ENCODE measurements at places on chromosomes 3 and 15. TPM values are rescaled to one million over a fixed set of nuclear protein-coding genes. Genes with fewer than 3 reads are reported as not detected.
A peak's percentile ranks its signal among the peaks of the same experiment; 100 is the strongest.

DNA sequence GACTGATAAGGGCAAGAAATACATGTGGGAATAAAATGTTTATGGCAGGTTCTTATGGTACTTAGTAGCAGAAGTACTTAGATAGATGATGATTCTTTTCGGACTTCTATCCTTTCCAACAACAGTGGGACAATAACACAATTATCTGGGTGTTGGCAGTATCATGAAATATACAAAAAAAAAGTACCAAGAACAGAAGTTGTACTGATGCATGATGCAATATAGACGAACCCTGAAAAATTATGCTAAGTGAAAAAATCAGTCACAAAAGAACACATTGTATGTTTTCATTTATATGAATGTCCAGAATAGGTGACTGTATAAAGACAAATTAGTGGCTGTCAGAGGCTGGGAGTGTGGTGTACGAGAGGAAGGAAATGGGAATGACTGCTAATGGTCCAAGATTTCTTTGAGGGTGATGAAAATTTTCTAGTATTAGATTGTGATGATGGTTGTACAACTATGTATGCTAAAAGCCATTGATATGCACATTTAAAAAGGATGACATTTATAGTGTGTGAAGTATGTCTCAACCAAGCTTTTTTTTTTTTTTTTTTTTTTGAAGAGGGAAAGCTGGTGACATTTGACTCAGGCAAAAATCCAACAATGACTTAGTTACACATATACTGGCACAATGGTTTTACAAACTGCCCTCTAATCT, 20.0 kb downstream of the PDE12 start:
- no peak overlapping the region for H3K27ac ChIP-seq
- DNase-seq, result no peak
- H3K4me1 ChIP-seq, result peaks cover 34% of the 10 kb centered on the region
- H3K4me3 ChIP-seq, result no peak overlapping the region
- no peaks in the 10 kb centered on the region for H3K27me3 ChIP-seq

DNA sequence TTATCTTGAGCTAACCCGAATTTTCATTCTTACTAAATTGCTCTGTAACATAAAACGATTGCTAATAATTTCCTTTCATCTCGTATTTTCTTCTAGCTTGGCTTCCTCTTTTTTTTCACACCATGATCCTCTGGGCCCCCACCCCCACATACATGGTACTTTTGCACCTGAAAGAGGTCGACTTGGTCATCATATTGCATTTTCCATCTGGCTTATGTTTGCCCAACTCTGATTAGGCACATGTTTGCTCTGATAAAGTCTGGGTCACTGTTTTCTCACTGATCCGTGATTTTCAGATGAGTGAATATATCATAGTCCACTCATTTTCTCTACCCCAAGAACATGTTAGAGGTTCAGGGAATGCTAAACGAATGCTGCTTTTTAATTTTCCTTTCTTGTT, 49.5 kb downstream of the ARRDC4 start:
- no peak overlapping the region for H3K27ac ChIP-seq
- DNase-seq, result no peak
- H3K36me3 ChIP-seq, result no peaks in the 10 kb centered on the region
- no peaks in the 10 kb centered on the region for H3K27me3 ChIP-seq

GRCh38 chr15:53448232-53449015, 311.0 kb downstream of the WDR72 start:
- H3K36me3 ChIP-seq, result no peaks in the 10 kb centered on the region
- no peaks in the 10 kb centered on the region for H3K4me1 ChIP-seq
- H3K27ac ChIP-seq, result no peak overlapping the region
- H3K27me3 ChIP-seq, result no peaks in the 10 kb centered on the region

DNA sequence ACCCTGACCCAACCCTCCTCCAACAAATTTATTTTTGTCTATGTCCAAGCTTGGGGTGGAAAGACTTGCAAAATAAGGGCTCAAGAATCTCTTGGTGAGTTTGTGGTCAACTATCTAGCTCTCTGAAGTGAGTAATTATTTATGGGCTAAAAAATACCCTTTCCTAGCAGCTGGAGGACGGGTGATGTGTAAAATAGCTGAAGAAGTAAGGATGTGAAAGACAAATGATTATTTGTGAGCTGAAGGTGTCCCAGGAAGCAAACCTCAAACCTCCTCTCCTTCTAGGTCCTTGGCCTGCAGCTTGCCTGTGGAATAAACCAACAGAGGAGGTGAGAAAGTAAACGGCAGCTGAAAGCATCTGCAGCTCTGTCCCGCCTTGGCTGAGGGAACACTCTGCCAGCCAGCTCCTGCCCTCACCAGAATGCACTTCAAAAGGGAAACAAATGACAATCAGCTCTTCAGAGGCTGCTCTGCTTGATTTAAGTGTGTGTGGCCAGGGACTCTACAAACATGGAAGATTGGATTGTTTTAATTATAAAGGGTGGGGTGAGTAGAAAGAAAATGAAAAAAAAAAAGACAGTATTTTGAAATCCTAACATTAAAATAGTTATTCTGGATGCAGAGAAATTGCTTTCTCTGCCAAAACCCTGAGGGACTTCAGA, 60.3 kb downstream of the TM4SF4 start:
- no peaks in the 10 kb centered on the region for H3K36me3 ChIP-seq
- no peak overlapping the region for H3K4me3 ChIP-seq
- H3K27me3 ChIP-seq, result no peaks in the 10 kb centered on the region
- peaks cover 95% of the 10 kb centered on the region for H3K4me1 ChIP-seq
- H3K27ac ChIP-seq, result peak overlapping the region; percentile 36

- H3K4me3 ChIP-seq, result no peak overlapping the region
- no peak for DNase-seq
- H3K36me3 ChIP-seq, result no peaks in the 10 kb centered on the region
- no peak overlapping the region for H3K27ac ChIP-seq
These were observed 1297.9 kb downstream of the ROBO2 start for GRCh38 chr3:78337801-78338211.

DNA sequence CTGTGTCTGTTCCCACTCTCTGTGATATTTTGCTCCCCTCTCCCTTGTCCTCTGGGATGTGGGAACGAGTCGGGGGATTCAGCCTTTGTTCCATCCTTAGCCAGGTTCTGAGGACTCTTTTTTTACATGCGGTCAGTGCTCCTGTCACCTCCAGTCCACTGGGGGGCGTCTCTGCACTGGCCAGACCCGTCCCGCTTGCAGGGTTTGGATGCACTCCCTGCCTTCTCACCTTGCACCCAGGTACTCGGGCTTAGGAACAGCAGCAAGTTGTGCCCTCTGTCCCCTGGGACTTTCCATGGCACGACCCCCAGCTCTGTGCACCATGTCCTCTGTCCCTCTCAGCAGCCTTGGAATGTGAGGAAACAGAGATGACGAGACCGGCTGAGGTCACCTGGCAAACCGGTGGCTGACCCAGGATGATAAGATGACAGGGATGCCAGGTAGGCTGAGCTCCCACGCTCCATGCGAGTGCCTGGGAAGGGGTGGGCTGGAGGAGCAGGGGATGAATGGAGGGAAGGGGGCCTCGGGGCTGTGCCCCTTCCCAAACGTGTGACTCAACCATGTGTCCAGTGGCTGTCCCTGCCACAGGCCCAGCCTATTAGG, 27.3 kb upstream of the FGD5 start:
- H3K27ac ChIP-seq, result no peak overlapping the region
- no peak overlapping the region for H3K4me3 ChIP-seq
- DNase-seq, result peak; percentile 73
- H3K27me3 ChIP-seq, result no peaks in the 10 kb centered on the region

GRCh38 chr3:116155841-116156240, 289.4 kb downstream of the LSAMP start:
- H3K4me1 ChIP-seq, result no peaks in the 10 kb centered on the region
- H3K27me3 ChIP-seq, result no peaks in the 10 kb centered on the region
- no peaks in the 10 kb centered on the region for H3K36me3 ChIP-seq
- DNase-seq, result no peak

- no peak overlapping the region for H3K27ac ChIP-seq
- no peak for DNase-seq
- no peaks in the 10 kb centered on the region for H3K27me3 ChIP-seq
- H3K36me3 ChIP-seq, result no peaks in the 10 kb centered on the region
- no peaks in the 10 kb centered on the region for H3K4me1 ChIP-seq
These were observed 306.2 kb upstream of the DPPA4 start for GRCh38 chr3:109643590-109643989.

GRCh38 chr15:68580883-68581155, 2.0 kb downstream of the CORO2B start:
- H3K27me3 ChIP-seq, result peaks cover 15% of the 10 kb centered on the region
- no peaks in the 10 kb centered on the region for H3K4me1 ChIP-seq
- H3K27ac ChIP-seq, result no peak overlapping the region
- H3K36me3 ChIP-seq, result no peaks in the 10 kb centered on the region

- no peak overlapping the region for H3K4me3 ChIP-seq
- peaks cover 7% of the 10 kb centered on the region for H3K4me1 ChIP-seq
- H3K27ac ChIP-seq, result peak overlapping the region; percentile 66
- DNase-seq, result no peak
- H3K27me3 ChIP-seq, result no peaks in the 10 kb centered on the region
- H3K36me3 ChIP-seq, result peaks cover 33% of the 10 kb centered on the region
These were observed 42.5 kb upstream of the MYO5C start for GRCh38 chr15:52338058-52338457.

DNA sequence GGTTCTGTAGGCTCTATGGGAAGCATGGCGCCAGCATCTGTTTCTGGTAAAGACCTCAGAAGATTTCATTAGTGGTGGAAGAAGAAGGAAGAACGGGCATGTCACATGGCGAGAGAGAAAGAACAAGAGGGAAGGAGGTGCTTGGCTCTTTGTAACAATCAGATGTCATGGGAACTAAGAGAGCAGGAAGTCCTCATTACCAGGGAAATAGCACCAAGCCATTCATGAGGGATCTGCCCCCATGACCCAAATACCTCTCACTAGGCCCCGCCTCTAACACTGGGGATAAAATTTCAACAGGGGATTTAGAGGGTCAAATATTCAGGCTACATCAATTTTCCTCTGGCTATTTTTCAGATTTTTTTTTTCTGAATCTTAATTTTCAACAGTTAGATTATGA, 954.3 kb downstream of the SQOR start:
- no peaks in the 10 kb centered on the region for H3K4me1 ChIP-seq
- H3K27me3 ChIP-seq, result no peaks in the 10 kb centered on the region
- H3K36me3 ChIP-seq, result no peaks in the 10 kb centered on the region

DNA sequence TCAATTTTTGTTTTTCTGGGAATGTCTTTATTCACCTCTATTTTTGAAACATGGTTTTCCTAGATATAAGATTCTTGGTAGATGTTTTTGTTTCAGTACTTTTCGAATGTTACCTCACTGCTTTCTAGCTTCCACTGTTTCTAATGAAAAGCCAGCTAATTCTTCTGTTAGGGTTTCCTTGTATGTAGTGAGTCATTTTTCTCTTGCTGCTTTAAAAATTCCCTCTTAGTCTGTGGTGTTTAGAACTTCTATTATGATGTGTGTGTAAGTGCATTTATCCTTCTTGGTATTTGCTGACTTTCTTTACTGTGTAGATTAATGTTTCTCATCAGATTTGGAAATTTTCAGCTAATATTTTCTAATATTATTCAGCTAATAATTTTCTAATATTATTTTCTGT, 151.1 kb upstream of the OSTN start:
- H3K27ac ChIP-seq, result no peak overlapping the region
- H3K36me3 ChIP-seq, result no peaks in the 10 kb centered on the region
- no peaks in the 10 kb centered on the region for H3K27me3 ChIP-seq
- no peak overlapping the region for H3K4me3 ChIP-seq

DNA sequence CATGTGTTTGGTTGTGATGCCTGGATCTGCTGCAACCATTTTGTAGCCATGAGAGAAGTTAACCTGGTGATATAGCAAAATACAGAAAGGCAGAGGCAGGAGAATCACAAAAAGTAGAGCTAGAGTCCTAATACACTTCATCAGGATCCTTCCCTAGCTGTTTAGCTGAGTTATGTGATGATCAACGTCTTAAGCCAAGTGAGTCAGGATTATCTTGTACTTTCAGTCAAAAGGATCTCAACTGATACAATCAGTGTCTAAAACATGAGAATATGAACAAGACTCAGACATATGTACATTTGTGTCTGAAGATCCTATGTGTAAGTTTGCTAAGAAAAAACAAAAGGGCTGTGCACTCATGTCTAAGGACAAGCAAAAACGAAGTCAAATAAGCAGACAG, 236.9 kb downstream of the NTRK3 start:
- peaks cover 5% of the 10 kb centered on the region for H3K36me3 ChIP-seq
- DNase-seq, result no peak
- no peaks in the 10 kb centered on the region for H3K27me3 ChIP-seq
- no peak overlapping the region for H3K27ac ChIP-seq

The RPL4 gene
- total RNA-seq, result 2,291 TPM

The CILP gene
- total RNA-seq, result 7.8 TPM

The WDR93 gene
- total RNA-seq, result 0.21 TPM

The CCR3 gene
- total RNA-seq, result not detected

The AADACL2 gene
- not detected for total RNA-seq

The CEP152 gene
- total RNA-seq, result 11.7 TPM

The KBTBD12 gene
- under 0.01 TPM for total RNA-seq

The ACAD9 gene
- 49.6 TPM for total RNA-seq

The CCDC39 gene
- not detected for total RNA-seq

The NPAP1 gene
- not detected for total RNA-seq

Measured in tibial nerve (tissue), 4 donors.